ENCODE measurements at places on chromosomes 12 and 14.

GRCh38 chr12:11499806-11500187 lies 104.4 kb upstream of the PRB2 start:
- no peak for DNase-seq

DNA sequence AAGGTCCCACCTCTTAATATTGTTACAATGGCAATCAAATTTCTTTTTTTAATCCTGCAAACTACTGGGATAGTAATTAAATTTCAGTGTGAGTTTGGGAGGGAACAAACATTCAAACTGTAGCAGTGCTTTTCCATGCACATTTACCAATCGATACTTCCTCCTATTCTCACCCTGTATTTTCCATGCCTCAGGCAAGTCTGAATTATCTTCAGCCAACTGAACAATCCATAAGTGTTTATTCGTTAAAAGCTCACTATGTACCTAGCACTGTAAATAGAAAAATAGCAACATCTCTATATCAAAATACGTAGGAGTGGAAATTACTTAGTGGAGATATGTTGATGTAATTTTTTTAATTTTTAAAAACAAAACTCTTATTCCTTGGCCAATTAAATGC lies 43.5 kb downstream of the CCDC177 start:
- no peak for DNase-seq

DNA sequence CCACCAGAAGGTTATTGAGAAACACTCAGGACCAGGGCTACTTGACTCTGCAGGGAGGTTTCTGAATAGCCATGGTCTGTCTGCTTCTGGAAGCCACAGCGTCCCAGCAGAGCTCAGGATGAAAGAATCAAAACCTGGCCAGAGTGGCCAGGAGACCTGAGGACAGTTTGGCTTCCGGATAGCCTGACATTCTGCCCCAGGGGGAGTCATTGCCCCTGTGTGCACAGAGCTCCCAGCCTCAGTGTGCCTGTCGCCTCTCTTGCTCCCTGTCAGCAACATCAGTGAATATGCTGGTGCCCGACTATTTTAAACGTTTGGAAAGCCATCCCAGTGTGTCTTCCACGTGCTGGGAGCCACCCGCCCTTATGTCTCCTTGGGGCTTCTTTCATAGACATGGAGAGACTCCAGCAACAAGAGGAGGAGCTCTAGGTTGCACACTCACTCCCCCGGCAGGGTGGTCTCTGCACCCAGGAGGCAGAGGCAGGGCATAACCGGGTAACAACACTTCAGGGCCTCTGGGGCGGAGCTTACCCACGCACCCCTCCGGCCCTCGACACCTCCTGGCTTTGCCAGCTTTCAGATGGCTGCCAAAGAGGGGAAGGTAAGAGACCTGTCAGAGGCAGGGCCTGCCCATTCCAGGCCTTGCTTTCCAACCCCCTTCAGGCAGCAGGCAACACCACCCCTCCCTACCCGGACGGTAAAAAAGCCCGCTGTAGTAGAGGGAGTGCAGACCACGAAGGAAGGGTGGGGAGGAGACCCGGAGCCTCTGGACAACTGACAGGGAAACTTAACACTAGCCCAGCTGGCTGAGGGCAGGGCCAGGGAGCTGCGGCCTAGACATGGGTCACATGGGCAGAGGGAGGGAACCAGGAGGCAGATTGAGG lies 19.0 kb upstream of the SLC6A12 start:
- no peak for DNase-seq

DNA sequence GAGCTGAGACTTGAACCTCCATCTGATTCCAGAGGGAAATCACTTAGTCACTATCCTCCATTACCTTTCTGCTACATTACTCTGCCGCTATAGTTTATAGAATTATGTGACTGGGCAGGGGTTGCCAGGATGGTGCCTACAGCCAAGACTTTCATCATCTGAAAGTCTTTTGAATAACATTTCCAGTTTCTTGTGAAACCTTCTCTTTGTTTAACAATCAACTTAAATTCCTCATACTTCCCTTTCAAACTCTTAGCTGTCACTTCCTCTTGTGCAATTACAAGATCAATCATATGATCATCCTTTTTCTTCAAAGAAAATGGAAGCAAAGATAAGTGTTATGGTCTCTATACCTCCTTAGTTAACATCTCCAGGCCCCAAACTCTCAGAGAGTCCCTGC lies 25.4 kb upstream of the PELI2 start:
- no peak for DNase-seq

DNA sequence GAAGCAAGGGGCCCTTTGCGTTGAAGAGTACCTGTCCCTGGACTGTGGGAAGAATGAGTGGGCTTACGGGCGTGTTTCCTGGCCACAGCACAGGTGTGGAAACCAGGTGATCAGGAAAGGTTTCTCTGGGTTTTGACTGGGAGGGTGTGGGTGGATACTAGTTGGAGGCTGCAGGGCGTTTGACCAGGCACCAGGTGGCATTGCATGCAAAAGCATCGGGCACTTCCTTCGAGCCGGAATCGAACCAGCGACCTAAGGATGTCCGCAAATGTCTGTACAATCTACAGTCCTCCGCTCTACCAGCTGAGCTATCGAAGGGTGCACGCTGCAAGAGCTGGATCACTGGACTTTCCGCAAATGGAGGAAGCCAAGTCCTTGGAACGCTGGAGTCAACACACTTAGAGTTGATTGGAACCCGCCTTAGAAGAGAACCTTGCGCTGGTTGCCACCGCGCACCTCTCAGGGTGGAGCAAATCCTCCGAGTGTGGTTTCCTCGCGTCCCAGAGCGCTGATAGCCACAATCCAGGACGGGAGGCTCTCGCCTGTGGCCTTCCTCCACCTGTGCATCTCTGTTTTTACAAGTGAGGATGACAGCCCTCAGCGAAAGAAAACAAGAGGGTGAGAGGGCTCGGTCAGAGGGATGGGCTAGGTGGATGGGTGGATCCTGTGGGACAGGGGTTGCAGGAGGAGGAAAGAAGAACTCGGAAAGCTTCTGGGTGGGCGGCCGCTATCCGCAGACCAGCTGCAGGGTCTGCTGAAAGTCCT lies 21.2 kb upstream of the RNASE4 start:
- DNase-seq = peak; percentile 90

DNA sequence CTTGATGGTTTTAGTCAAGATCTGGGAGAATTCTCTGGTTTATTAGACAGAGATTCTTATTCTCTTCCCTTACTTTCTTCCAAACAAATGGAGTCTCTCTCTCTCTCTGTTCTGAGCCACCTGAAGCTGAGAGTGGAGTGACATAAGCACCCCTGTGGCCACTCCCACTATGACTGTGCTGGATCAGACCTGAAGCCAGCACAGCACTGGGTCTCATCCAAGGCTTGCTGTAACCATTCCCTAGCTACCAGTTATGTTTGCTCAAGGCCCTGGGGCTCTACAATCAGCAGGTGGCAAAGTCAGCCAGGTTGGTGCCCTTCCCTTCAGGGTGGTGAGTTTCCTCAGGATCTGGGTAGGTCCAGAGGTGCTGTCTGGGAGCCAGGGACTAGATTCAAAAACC lies 568.5 kb downstream of the AACS start:
- DNase-seq = no peak

- DNase-seq = no peak
These were observed 36.4 kb downstream of the TRAFD1 start for GRCh38 chr12:112161711-112162110.

DNA sequence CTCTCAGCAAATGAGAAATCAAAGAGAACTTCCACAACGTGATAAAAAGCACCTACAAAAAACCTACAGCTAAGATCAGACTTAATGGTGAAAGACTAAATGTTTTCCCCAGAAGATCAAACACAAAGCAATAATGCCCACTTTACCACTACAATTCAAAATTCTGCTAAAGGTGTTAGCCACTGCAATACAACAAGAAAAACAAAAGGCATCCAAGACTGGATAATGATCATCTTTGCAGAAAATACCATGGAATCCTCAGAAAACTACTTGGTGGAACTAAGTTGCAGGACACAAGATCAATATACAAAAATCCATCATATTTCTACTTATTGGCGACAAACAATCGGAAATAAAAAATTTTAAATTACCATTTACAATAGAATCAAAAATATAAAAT lies 6.5 kb downstream of the DDX24 start:
- no peak for DNase-seq

GRCh38 chr12:7197841-7198240 lies 8.4 kb downstream of the PEX5 start:
- DNase-seq = no peak

GRCh38 chr12:76542908-76543307 lies 16.7 kb downstream of the OSBPL8 start:
- DNase-seq = no peak

DNA sequence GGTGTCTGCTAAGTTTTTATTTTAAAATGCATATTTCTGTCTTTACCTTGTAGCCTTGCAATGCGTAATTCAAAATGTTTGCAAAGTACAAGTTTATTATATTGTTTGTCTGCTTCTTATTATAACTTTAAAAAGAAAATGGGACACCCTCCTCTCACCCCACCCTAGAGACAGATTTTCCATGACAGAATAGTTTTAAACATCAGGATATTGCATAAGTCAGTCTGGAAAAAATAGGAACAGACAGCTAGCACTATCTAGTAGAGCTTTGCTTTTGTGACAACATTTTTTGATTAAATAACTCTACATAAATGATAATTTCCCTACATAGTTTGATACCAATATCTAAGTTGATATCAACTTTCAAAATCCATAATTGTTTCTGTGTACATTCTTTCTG lies 71.3 kb downstream of the PDE3A start:
- no peak for DNase-seq

- no peak for DNase-seq
These were observed 136.6 kb downstream of the OTOGL start for GRCh38 chr12:80235944-80236343.

- DNase-seq = no peak
These were observed at the start of gene SLCO1B3 for GRCh38 chr12:20810487-20810886. TSS of gene SLCO1B3 (plus strand) at chr12:20810705. CDS start at chr12:20815739, 5,034 bp downstream.

- no peak for DNase-seq
These were observed 63.0 kb downstream of the FOS start for GRCh38 chr14:75341620-75342019.
